M059J (cell line): ENCODE measurements at places on chromosomes 2 and 18. TPM values are rescaled to one million over a fixed set of nuclear protein-coding genes. Genes with fewer than 3 reads are reported as not detected.

DNA sequence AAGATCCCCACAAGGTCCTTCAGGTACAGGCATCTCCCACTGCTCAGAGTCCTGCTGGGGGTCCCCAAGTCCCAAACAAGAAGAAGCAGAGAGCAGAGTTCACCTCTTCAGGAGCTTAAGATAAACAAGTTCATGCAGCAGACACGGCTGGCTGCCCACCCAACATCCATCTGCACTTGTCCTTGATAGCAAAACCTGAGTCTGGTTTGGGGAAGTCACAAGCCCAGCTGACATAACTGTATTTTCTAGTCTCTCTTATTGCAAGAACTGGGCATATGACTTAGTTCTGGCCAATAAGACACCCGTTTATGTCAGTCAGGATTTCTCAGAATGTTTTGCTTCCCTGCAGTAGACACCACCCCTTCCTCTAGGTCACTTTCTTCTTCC lies 31.8 kb downstream of the AFF3 start:
- DNase-seq = no peak

GRCh38 chr18:57698571-57699276 lies 77.1 kb upstream of the NARS1 start:
- DNase-seq = peak; percentile 77

DNA sequence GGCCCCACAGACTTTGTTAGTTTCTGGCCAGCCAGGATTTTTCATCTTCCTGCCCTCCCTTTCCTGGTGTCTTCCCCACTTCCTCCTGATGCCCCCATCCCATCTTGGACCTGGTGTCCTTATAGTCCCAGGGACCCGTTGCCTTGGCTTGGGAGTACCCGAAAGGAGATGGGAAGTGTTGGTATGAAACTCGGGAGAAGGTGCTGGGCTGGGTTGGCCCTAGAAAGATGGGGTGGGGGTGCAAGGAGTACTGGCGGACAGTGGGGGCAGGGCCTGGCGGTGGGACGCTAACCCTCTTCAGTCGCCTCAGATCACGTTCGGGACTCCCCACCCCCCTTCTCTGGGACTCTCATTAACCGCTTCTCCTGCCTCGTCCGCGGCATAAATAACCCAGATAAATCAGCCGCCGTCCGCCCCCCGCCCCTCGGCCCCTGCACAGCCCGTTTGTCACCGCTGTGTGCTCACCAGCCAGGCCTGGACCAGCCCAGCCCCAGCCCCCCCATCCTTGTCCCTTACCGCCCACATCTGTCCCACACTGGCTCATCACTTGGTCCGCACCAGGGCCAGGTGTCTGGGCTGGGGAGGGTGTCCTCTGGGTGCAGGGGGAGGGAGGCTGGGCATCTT lies 3.7 kb upstream of the ASIC4 start:
- DNase-seq = no peak

GRCh38 chr2:24721470-24721869 lies 71.7 kb downstream of the PTRHD1 start:
- DNase-seq = peak; percentile 83

FBXO15 gene
- 0.17 and 0.71 TPM in 2 replicates for total RNA-seq

ATL2 gene
- total RNA-seq = 30.8 and 62.7 TPM in 2 replicates

FAHD2B gene
- total RNA-seq = 0.57 and 1.5 TPM in 2 replicates

BIN1 gene
- total RNA-seq = 36.3 and 51.1 TPM in 2 replicates
